Left ventricle myocardium inferior (tissue), 1 donor: ENCODE measurements at places on chromosomes 6 and 20. TPM values are rescaled to one million over a fixed set of nuclear protein-coding genes. Genes with fewer than 3 reads are reported as not detected.

DNA sequence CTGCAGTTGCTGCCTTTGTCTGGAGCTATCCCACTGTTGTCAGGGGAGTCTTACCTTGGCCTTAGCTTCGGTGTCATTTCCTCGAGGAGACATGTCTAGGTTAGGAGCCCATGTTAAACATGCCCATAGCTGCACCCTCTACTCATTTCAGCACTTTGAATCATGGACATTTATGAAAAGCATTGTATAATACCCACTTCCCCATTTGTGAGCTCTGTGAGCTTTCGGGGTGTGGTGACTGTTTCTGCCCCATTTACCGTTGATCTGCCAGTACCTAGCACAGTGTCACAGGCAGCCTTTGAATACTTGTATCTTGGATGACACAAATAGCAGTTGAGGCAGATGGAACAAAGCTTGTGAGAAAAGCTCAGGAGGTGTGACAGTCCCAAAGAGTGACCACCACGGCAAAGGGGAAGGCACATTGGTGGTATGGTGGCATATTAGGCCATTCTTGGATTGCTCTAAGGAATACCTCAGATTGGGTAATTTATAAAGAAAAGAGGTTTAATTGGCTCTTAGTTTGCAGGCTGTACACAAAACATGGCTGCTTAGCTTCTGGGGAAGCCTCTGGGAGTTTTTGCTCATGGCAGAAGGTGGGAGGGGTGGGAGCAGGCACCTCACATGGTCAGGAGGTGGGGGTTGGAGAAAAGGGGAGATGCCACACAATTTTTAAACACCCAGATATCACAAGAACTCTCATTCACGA lies 42.0 kb downstream of the JARID2 start:
- H3K36me3 ChIP-seq = no peaks in the 10 kb centered on the region
- no peaks in the 10 kb centered on the region for H3K27me3 ChIP-seq
- DNase-seq = no peak
- no peak overlapping the region for H3K27ac ChIP-seq
- no peak overlapping the region for H3K4me3 ChIP-seq

The ENPP5 gene
- 3.0 TPM for total RNA-seq

The JPH2 gene
- 151 TPM for total RNA-seq

- H3K4me3 ChIP-seq = no peak overlapping the region
- H3K36me3 ChIP-seq = no peaks in the 10 kb centered on the region
- peaks cover 70% of the 10 kb centered on the region for H3K4me1 ChIP-seq
- H3K27ac ChIP-seq = peak overlapping the region; percentile 87
- no peaks in the 10 kb centered on the region for H3K27me3 ChIP-seq
Observed at GRCh38 chr20:53938739-53939138, 131.7 kb downstream of the BCAS1 start.

- no peak overlapping the region for H3K4me3 ChIP-seq
- no peak overlapping the region for H3K27ac ChIP-seq
- no peaks in the 10 kb centered on the region for H3K27me3 ChIP-seq
- H3K36me3 ChIP-seq = no peaks in the 10 kb centered on the region
Observed at GRCh38 chr20:13294522-13294921, 73.4 kb downstream of the ISM1 start.

GRCh38 chr6:34143884-34144580 lies 1.9 kb downstream of the GRM4 start:
- peaks cover 94% of the 10 kb centered on the region for H3K27me3 ChIP-seq
- DNase-seq = no peak
- peaks cover 25% of the 10 kb centered on the region for H3K4me1 ChIP-seq
- no peak overlapping the region for H3K27ac ChIP-seq
- no peaks in the 10 kb centered on the region for H3K36me3 ChIP-seq
